ENCODE measurements at places on chromosomes 11 and 22. TPM values are rescaled to one million over a fixed set of nuclear protein-coding genes. Genes with fewer than 3 reads are reported as not detected.
A peak's percentile ranks its signal among the peaks of the same experiment; 100 is the strongest.

DNA sequence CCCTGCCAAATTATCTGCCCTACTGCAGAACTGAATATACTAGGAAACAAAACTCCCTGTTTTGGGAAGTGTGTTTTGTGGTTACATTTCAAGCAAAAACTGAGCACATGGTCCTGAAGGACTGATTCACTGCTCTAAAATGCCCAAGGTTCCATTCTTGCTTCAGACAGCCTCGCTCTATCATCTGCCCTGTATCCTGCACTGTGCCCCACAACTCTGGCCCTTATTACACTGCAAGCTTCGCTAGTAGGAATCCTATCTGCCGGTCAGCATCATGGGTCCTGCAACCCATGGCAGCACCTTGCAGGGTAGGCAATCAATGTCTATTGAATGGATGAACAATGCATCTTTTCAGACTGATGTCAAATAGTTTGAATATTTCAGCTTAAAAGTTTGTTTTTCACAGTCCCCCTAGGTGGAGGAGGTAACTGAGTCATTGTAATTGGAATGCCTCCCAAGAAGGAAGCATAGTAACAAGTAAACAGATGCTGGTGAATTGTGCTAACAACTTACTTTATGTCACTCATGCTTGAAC is 21.3 kb downstream of the LAYN start:
- DNase-seq: no peak

DNA sequence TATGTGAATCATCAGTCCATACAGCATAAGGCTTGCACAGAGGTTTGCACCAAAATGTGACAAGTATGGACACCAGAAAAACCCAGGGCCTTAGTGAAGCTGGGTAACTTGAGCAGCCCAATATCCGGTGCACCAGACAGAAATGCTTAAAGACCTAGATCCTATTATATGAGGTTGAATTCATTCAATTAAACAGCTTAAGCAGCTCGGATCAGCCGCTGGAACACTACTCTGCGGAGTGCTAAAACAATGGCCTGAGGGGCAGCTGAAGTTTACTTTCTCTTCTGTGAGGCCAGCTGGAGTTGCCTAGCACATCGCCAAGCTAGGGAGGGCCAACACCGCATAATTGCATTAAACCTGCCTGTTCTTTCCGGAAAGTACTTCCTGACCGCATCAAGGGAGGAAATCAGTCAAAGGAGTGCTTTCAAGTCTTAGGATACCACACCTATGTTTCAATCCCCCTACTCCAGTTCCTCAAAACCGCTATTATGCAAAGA is 17.0 kb upstream of the FAM181B start:
- no peak for DNase-seq

DNA sequence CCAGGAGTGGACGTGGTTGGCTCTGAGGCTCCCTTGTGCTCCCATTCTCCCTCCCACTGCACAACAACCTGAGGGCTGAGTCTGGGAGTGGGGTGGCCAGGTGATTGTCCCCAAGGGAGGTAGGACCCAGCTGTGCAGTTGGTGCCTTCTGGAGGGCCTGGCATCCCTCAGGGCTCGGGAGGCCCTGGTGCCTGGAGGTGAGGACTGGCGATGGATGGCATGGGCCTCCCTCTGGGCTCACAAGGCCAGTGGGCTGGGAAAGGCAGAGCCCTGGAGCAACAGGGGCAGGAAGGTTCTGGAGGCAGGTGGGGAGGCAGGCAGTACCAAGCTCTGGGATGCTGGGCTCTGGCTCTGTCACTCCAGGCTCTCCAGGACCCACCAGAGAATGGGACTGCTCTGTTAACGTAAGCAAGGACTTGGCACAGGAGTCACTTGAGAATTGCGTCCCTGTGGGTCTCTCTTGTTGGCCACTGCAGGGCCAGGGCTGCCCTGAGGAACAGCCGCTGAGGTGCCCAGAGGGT is 114.2 kb downstream of the KCNQ1OT1 start:
- DNase-seq: peak; percentile 65

GRCh38 chr11:92211576-92212167 is 12.9 kb upstream of the FAT3 start:
- no peak for DNase-seq

DNA sequence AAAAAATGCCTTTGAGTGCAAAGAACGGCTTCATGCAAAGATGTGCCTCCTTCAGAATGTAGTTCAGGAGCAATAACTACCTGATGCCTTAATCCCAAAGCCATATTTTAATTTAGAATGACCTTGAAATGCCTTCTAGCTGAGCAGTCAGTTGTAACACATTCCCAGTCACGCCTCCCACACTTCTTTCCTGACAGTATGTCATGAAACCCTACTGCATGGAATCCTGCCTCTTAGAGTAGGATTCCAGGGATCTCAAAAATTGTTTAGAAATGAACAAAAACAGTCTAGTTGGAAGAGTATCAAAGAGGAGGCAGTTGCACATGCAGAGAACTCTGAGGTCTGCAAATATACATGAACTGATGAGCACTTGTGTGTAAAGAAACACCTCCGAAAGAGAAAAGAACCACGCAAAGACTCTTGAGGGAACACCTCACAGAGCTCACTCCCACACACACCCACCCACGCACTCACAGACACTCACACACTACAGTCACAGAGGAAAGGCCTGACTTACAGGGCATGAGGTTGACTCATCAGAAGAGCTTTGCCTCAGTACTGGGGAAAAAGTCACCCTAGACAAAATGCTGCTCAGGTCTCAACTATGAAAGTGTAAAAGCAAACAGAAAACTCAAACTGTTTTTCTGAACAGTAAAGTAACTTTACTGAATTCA is 77.4 kb downstream of the GGTLC2 start:
- DNase-seq: no peak

FDXACB1 gene
- total RNA-seq: 1.3 TPM

All from chondrocyte (in vitro differentiated cells).